ENCODE measurements at places on chromosomes 4 and X.

DNA sequence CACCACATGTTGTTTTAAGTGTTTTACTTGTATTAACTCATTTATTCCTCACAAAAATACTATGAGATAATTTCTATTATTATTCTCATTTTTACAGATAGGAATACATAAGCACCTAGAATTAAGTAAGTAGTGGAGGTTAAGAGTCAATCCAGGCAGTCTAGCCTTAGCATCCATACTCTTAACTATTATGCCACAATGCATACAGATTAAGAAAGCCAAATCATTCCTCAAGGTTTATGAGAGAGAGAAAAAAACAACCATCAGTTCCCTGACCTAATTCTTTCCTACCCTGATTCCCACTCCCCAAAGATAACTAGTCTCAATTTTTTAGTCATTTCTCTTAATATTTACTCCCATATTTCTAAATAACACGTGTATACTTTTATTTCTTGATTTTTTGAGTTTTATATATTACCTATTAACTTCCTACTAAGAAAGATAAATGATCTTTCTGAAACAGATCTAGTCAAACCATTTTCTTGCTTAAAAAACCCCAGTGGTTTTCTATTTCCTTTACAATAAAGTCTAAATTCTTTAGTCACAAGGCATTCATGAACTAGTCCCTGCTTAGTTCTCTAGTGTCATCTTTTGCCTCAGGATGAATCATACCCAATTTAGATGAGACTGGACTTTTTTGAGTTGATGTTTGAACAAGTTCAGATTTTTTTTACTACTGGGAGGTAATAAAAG lies 16.0 kb downstream of the UBA6 start:
- DNase-seq, result no peak

DNA sequence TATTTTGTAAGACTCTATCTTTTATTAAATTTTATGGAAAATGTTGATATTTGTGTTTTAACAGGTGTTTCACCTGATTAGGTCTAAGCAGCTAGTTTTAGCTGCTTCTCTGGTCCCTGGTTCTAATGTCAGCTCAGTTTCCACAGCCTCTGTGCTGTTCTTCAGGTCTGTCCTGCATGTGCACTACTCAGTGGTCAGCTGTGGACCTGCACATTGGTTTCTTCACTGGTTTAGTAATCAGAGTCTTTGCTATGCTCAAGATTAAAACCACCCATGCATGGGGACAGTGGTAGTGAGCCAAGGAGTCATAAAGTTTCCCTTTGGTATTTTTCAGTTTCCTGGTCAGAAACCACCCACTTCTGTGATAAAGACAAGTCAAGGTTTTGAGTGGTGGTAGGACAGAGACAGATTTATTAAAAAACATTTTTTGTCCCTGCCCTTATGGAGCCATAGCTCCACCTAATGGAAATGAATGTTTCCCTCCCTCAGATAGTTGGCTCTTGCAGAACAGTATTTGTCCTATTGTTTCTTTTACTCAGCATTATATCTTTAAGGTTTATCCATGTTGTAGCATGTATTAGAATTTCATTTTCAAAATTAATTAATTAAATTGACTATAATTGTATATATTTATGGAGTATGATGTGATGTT lies 36.8 kb upstream of the VBP1 start:
- no peak for DNase-seq

DNA sequence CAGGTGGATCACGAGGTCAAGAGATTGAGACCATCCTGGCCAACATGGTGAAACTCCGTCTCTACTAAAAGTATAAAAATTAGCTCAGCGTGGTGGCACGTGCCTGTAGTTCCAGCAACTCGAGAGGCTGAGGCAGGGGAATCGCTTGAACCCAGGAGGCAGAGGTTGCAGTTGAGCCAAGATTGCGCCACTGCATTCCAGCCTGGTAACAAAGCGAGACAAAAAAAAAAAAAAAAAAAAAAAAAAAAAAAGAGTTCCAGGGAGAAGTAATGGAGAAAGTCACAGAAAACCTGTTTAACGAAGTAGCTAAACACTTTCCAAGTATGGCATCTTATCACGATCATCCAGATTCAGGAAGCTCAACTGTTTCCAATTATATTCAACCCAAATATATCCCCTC lies 10.9 kb downstream of the KLHL4 start:
- no peak for DNase-seq

DNA sequence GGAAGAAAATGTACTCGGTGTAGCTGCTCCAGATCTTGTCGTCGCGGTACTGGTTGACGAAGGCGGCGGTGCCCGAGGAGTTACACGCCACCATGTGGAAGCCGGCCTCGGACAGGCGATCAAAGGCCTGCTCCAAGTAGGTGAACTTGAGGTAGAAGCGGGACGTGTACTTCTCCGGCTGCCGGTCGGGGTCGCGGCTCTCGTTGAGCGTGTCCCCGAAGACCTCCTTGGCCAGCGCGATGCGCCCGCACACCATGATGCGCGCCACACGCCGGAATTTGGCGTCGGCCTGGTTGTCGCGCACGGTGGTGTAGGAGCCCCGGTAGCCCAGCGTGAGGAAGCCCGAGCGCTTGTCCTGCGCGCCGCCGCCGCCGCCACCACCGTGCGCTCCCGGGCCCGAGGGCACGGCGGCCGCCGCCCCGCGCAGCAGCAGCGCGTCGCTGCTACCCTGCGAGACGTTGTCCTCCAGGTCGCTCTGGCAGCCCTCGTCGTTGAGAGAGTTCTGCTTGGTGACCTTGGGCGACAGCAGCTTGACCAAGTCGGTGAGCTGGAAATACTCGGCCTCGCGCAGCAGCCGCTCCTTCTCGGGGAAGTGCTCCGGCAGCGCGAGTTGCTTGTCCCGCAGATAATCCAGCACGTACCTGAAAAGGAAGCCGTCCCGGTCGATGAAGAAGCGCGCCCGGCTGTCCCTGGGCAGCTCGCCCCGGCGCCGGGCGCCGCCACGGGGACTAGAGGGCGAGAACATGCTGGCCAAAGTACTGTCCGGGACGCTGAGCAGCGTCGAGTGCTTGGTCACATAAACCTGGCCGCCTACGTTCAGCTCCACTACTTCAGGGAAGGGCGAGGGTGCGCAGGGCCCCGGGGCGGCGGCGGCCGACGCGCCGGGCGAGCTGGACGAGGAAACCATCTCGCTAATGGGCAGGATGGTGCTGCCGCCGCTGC lies 775 bp downstream of the KCTD8 start:
- DNase-seq, result no peak

- no peak for DNase-seq
Observed at GRCh38 chr4:107570952-107571351, 149.1 kb downstream of the PAPSS1 start.

GRCh38 chr4:112808001-112808400 lies 171.1 kb downstream of the LARP7 start:
- DNase-seq, result no peak

Measured in T-helper 9 cell (primary cell).